ENCODE measurements at places on chromosomes 12 and 14. TPM values are rescaled to one million over a fixed set of nuclear protein-coding genes. Genes with fewer than 3 reads are reported as not detected.

GRCh38 chr12:32264961-32265360, 134.4 kb upstream of the FGD4 start:
- no peak for DNase-seq

- DNase-seq: no peak
Observed at GRCh38 chr14:94936401-94936892, 166.5 kb upstream of the GSC start.

GRCh38 chr12:46406352-46407027, 33.9 kb upstream of the SLC38A2 start:
- no peak for DNase-seq

The SLC7A7 gene
- total RNA-seq: 25.5 TPM

- DNase-seq: no peak
Observed at GRCh38 chr14:35406506-35407305, 2.2 kb upstream of the NFKBIA start.

The KRT74 gene
- not detected for total RNA-seq

The MGP gene
- total RNA-seq: 2,401 TPM

GRCh38 chr14:77303417-77304156, 17.1 kb downstream of the POMT2 start:
- peak; percentile 28 for DNase-seq

DNA sequence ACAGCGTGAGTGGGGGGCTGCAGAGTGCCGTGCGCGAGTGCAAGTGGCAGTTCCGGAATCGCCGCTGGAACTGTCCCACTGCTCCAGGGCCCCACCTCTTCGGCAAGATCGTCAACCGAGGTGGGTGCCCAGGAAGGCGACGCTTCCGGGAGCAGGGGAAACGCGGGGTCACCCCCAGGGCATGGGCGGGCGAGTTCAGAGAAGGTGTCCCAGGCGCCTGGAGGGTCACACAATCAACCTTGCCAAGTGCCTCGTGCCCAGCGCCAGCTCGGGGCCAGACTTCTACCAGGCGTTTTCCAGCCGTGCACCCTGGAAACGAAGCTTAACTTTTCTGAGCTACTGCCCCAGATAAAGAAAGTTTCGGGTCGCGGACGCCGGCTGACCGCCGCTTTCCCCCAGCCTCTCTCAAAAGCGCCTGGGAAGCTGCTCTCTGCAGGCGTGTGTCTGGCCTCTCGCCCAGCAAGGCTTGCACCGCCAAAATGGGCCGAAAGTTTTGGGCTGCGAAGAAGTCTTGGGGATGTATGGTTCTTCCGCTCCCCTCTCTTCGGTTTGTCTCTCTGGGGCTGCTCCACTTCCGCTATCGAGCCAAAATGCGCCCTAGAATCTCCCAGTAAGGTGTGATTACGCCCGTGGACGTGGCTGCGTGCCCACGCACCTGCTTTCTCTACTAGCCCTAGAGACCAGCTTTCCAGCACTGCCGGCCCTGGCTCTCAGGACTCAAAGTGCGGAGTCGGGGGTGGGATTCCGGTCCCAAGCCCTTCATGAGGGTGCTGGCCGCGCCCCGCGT, 1.7 kb downstream of the WNT1 start:
- DNase-seq: no peak

DNA sequence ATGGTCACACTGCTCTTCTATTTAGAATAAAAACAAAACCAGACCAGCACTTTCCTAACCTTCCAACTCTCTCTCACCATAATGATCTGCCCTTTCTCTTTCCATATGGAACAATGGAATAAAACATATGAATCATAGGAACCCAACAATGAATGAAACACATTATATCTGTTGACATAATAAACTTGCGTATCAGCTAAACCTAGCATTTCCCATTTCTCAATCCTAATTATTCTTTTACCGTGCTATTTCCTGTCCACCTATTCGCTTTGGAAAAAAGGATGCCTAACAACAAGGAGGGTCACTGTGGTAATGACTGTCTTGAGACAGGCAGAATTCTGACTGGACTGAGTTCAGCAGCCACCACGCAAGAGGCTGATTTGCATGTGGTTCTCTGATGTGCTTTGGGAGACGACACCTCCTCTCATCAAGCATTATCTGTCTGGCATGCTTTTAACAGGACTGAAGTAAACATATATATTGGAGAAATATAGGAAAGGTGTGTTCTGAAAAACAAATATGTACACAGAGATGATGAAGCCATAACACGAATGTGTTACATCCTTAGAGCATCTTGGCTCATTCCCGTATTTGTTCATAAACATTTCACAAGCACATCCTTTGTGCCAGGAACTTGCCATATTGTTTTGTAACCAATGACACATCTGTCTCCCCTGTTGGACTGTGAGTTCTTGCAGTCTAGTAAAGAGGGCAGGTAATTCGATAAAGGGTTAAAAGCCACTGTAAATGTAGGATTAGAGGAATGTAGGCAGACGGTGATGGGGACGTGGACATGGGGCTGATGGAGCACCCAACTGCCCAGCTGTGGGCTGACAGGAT, 87.7 kb downstream of the PTPRB start:
- no peak for DNase-seq

The FSCB gene
- total RNA-seq: not detected

The SPIC gene
- total RNA-seq: not detected

DNA sequence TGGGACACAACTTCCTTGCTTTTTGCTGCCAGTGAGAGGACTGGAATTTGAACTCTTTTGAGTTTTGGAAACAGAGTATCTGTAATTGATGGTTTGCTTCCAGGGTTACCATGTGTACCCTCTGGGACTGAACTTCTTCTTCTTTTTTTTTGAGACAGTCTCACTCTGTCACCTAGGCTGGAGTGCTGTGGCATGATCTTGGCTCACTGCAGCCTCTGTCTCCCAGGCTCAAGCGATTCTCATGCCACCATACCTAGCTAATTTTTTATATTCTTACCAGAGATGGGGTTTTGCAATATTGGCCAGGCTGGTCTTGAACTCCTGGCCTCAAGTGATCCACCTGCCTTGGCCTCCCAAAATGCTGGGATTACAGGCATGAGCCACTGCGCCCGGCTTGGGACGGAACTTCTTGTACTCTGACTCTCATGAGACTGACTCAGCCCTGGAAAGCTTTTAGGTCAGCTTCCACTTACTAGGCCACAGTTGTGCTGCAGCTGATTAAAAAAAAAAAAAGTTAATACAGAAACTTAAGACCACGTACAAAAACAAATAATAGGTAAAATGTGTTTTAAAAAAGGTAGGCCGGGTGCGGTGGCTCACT, 15.8 kb downstream of the SEL1L start:
- DNase-seq: no peak

DNA sequence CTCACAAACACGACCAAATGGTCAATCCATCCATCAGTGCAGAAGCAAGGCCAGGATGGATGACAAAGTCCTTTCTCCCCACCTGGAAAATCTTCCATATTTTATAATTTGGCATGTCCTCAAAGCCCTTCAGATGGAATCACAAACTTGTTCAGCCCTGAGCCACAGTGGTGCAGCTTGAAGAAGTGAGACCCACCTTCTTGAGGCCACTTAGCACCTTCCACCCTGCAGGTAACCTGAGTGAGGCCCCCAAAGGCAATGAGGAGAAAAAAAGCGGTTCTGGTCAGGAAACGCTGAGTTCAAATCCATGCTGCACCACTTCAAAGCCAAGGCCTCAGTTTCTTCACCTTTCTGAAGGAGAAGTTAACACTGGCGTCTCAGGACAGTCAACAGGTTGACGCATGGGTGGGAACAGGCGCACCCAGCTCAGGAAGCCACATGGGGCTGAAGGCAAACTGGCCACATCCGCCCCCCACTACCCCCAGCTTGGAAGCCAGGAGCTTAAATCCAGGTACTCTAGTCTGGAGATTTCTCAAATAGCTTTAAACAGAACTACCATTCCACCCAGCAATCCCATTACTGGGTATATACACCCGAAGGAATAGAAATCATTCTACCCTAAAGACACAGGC, 320.4 kb downstream of the BCL11B start:
- no peak for DNase-seq

DNA sequence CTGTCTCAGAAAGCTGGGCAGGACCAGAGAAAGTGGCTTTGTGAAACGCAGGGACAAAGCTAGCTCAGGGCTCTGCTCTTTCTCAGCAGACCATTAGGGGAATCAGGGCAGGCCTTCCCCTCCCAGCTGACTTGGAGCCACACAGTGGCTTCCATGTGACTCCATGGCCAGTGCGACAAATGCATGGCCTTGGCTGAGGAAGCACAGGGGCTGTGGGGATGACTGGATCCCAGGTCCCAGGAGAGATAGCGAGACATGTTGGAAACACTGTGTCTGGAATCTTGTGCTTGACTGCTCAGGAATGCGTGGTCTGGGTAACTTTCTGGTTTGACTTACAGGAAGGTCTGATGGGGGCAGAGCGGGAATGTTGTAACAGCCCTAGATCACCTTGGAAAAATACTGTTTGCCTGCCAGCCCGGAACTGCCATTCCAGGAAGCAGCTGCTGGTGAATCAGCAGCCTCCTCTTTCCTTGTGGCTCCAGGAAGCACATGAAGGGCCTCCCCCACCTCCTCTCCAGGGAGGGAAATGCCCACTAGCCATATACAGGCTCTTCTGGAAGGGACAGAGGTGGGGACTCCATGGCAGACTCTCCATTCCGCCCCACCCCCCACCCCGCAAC, 133.5 kb upstream of the HIF1A start:
- no peak for DNase-seq

The GPD1 gene
- total RNA-seq: 1,023 TPM

The NCOR2 gene
- 248 TPM for total RNA-seq

DNA sequence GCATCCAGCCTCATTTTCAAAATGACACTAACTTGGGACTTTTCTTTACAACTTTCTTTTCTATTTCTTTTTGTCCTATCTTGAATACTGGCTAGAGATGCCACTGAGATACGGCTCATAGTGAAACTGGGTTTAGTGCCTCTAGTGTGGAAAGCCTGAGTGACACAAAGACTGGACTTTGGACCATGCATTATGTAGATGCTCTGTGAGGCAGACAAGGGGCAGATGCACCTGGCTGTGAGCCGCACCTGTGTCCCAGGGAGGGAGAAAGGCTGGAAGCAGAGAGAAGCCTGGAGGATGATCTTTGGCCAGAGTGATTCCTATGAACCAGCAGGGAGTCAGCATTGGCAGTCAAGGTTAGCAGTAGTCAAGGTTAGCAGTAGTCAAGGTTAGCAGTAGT, 852.3 kb upstream of the TMEM132C start:
- no peak for DNase-seq

DNA sequence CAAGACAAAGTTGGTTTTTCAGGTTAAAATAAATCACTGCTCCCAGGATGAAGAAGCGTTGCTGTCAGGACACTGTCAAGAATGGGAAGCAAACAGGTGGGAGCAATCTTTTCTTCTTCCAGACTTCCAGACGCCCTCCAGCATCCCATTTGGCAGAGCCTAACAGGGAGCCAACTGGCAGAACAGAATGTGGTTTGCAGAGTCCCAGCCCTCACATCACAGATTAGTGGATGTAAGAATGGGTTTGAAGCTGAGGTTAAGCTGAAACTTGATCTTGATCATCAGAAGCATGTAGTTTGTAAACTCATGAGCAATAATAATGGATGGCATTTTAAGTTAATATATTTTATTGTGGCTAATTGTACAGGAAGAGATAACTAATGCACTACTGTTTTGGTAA, 636.4 kb downstream of the SLC6A15 start:
- DNase-seq: no peak

DNA sequence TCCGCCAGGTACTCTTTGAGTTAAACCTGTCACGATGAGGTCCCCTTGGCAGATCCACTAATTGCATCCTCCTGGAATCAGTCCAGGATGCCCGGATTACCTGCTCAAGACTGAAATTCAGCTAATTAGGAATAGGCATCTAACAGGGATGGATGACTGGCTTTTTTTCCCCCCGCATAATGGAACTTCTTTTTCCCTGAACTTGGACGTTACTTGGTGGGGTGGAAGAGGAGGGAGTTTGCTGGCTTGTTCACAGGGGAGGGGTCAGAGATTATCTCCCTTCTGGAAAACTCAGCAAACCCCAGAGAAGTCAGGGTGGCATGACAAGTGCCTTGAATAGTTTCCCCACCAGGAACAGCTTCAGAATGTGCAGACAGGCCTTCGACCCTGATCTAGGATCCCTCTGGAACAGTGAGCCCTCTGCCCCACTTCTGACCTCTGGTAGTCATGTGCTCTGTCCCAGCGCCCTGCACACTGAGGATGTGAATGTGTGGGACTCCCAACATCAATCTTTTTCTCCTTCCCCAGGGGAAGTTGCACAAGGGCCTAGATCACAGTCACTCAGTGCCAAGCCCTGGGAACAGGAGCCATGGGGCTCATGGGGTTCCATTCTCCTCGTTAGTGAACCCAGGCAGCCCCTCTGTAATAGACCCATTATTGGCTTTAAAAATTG, 142.5 kb downstream of the SMOC1 start:
- DNase-seq: no peak

The PLEKHA5 gene
- 10.9 TPM for total RNA-seq

DNA sequence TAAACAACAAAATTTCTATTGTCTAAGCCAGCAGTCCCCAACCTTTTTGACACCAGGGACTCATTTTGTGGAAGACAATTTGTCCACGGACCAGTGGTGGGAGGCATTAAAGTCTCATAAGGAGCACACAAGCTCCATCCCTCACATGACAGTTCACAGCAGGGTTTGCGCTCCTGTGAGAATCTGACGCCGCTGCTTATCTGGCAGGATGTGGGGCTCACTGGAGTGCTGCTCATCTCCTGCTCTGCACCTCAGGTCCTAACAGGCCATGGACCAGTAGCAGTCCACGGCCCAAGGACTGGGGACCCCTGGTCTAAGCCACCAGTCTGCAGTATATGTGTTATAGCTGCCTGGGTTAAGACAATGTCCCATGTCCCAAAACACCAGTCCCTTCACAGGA, 27.2 kb downstream of the VCPKMT start:
- DNase-seq: no peak

- DNase-seq: no peak
Observed at GRCh38 chr14:87251011-87251410, 742.0 kb downstream of the GALC start.

The TAS2R19 gene
- 2.8 TPM for total RNA-seq

GRCh38 chr12:53252349-53252916, 15.7 kb upstream of the ESPL1 start:
- no peak for DNase-seq

DNA sequence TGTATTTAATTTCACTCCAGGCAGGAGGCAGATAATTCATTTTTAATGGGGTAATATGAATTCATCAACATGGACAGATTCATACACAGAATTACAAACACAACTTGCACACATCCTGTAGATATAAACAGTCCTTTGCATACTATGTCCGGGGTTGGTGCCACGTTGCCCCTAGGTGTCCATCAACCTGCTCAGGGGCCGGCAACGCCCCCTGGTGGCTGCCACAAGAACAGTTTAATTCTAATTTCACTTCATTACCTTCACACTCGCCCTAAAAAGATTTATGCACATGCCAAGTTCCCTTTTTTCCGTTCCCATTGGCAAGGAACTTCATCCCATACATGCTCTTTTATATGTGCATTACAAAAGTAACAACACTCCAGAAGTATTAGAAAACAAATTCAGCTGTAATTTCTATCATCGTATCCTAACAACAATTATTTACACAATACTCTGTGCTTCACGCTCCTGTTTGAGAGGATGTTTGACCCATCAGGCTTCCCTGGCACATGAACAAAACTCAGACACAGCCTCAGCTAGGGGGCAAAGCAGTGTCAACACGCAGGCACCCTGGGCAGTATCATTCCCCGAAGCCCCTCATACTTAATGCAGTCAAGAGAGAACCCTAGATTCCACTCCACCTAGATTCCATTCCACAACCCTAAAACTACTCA, 15.5 kb downstream of the MANSC1 start:
- DNase-seq: no peak

The RNASE2 gene
- 8.7 TPM for total RNA-seq
